Calu3 (cell line): ENCODE measurements at places on chromosomes 7 and 10. TPM values are rescaled to one million over a fixed set of nuclear protein-coding genes. Genes with fewer than 3 reads are reported as not detected.

DNA sequence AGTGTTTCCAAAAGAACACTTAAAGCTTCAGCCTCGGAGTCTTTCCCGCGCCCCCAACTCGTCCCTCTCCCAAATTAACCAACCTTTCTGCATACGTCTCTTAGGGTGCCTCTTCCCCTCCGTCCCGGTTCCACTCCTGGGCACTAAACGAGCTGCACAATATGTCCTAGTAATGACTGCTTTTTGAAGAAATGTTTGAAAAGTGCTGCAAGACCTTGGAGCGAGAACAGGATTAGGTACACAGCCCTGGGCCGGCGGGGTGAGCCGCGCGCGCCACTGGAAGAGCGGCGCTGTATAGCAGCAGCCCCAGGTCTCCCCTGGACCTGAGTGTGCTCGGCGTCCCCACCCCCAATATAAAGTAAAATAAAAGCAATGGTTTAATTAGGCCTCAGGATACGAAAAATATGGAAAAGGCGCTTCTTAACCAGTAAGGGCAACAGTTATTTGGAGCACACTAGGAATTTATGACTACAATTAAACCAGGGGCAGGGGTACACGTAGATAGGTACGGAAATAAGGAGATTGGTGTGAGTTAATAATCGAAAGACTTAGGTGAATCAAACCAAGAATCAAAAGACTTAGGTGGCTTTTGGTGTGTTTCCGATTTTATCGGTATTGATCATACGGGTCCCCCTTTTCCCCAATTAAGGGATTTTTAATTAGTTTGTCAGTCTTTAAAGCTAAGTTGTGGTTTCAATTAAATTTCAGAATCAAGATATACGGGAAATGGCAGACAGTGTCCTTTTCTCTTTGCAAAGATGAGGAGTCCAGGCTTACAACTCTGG is 1.9 kb downstream of the TET1 start:
- peaks cover 28% of the 10 kb centered on the region for H3K27me3 ChIP-seq
- H3K27ac ChIP-seq = no peak overlapping the region
- H3K4me1 ChIP-seq = peaks cover 7% of the 10 kb centered on the region
- H3K36me3 ChIP-seq = no peaks in the 10 kb centered on the region

- no peak for DNase-seq
- no peak overlapping the region for H3K27ac ChIP-seq
- no peak overlapping the region for H3K4me3 ChIP-seq
Measured at GRCh38 chr10:3213208-3213607, 40.6 kb upstream of the PITRM1 start.

Gene MNX1
- total RNA-seq = 28.4 and 30.3 TPM in 2 replicates

Gene AGR2
- 378 and 444 TPM in 2 replicates for total RNA-seq

DNA sequence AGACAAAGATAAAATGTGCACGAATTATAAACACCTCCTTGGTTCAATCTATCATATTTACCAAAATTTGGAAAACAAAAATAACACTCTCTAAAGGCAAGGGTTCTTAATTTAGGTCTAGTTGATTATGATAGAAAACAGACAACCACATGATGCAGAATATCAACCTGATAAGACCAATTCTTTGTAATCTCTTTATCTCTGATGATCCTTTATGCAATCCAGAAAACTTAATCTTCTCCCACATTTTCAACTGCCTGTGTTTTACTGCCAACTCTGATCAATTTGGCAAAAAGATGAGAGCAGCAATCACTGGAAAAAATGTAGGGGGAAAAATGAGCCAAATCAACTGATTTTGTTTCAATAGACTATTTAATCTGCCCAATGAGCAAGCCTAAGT is 148.5 kb downstream of the LRRN3 start:
- no peak for DNase-seq
- no peaks in the 10 kb centered on the region for H3K36me3 ChIP-seq
- peaks cover 16% of the 10 kb centered on the region for H3K4me1 ChIP-seq
- peak overlapping the region; percentile 20 for H3K4me3 ChIP-seq
- peak overlapping the region; percentile 35 for H3K27ac ChIP-seq

DNA sequence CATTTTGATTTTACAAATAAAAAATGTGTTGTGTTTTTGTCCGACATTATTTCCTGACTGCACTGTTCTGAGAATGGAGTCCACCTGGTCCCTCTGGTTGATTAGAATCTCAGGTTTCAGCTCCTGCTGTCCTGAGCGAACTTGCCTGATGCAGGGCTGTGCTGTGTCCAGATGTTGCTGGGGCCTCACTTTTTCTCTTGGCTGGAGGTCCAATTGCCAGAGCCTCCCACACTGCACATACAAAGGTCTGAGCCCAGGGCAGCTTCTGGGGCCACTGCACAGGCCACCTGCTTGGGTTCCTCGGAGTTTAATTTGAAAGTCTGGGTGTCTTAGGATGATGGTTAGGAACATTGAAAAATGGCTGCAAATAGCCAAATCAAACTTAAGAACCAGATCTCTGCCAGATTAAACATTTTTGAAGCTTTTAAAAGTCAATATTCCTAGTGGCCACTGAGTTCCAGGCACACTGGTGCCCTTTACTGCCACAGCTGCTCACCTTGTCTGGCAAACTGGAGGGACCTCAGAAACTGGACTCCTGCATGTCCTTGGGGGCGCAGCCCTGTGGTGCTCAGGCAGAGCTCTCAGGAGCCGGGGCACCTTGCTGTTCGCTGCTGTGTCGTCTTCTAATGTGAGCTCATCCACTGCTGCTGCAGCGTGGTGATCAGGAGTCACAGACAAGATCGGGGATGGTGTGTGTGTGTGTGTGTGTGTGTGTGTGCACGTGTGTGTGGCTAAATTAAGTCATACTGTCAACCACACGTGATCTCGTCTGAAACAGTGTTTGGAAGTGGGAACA is 75.0 kb downstream of the WDR37 start:
- DNase-seq = no peak
- no peak overlapping the region for H3K4me3 ChIP-seq
- H3K27me3 ChIP-seq = no peaks in the 10 kb centered on the region
- H3K36me3 ChIP-seq = peaks cover 17% of the 10 kb centered on the region
- no peak overlapping the region for H3K27ac ChIP-seq

DNA sequence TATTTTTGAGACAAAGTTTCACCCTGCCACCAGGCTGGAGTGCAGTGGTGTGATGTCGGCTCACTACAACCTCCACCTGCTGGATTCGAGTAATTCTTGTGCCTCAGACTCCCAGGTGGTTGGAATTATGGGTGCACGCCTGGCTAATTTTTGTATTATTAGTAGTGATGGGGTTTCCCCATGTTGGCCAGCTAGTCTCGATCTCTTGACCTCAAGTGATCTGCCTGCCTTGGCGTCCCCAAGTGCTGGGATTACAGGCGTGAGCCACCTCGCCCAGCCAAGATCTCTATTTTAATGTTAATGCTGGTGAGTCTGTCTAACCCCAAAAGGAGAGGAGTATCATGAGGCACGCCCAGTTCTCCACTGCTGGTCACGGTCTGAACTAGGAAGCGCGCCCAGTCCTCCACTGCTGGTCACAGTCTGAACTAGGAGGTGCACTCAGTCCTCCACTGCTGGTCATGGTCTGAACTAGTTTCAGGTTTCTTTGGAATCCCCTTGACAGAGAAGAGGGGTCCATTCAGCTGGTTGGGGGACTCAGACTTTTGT is 5.6 kb upstream of the LRRC27 start:
- no peak overlapping the region for H3K4me3 ChIP-seq
- peaks cover 55% of the 10 kb centered on the region for H3K4me1 ChIP-seq
- peak overlapping the region; percentile 3 for H3K27ac ChIP-seq
- H3K27me3 ChIP-seq = no peaks in the 10 kb centered on the region
- peaks cover 40% of the 10 kb centered on the region for H3K36me3 ChIP-seq

DNA sequence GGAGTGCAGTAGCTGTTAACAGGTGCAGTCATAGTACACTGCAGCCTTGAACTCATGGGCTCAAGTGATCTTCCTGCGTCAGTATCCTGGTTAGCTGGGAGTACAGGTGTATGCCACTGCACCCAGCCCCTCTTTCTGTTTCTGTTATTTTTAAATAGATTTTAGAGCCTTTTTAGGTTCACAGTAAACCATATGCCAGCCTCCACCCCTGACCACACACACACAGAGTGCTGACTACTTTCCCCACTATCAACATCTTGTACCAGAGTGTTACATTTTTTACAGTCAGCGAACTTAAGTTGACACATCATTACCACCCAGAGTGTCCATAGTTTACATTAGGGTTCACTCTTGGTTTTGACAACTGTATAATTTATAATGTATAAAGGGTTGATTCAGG is 32.1 kb downstream of the MARCHF5 start:
- H3K36me3 ChIP-seq = peaks cover 6% of the 10 kb centered on the region
- no peak overlapping the region for H3K27ac ChIP-seq

DNA sequence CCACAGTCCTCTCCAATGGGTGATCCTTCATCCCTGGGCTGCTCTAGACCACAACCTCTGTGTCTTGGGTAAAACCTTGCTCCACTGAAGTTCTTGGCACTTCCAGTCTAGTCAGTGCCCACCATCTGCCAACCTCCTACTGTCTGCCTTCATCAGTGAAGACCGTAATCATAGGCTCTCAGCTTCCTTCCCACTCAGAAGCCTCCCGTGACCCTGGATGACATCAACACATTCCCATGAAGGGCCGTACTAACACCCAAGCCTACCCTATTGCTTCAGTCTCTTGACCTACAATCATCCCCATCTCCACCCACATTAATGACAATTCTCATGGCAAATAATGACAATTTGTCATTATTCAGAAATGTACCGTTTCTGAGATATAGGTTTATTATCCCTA is 27.6 kb upstream of the GARS1 start:
- no peaks in the 10 kb centered on the region for H3K27me3 ChIP-seq
- H3K4me3 ChIP-seq = no peak overlapping the region
- H3K4me1 ChIP-seq = peaks cover 20% of the 10 kb centered on the region
- peaks cover 33% of the 10 kb centered on the region for H3K36me3 ChIP-seq
- H3K27ac ChIP-seq = no peak overlapping the region
- no peak for DNase-seq

Gene EPDR1
- 51.8 and 60.5 TPM in 2 replicates for total RNA-seq

Gene MYOF
- 468 and 474 TPM in 2 replicates for total RNA-seq

Gene OPN1SW
- not detected in 2 replicates for total RNA-seq

GRCh38 chr7:143243614-143244013 is 19.6 kb upstream of the GSTK1 start:
- no peak overlapping the region for H3K4me3 ChIP-seq
- H3K27ac ChIP-seq = no peak overlapping the region
- no peaks in the 10 kb centered on the region for H3K27me3 ChIP-seq
- peaks cover 50% of the 10 kb centered on the region for H3K4me1 ChIP-seq

Gene RARRES2
- 9.1 and 13.0 TPM in 2 replicates for total RNA-seq

DNA sequence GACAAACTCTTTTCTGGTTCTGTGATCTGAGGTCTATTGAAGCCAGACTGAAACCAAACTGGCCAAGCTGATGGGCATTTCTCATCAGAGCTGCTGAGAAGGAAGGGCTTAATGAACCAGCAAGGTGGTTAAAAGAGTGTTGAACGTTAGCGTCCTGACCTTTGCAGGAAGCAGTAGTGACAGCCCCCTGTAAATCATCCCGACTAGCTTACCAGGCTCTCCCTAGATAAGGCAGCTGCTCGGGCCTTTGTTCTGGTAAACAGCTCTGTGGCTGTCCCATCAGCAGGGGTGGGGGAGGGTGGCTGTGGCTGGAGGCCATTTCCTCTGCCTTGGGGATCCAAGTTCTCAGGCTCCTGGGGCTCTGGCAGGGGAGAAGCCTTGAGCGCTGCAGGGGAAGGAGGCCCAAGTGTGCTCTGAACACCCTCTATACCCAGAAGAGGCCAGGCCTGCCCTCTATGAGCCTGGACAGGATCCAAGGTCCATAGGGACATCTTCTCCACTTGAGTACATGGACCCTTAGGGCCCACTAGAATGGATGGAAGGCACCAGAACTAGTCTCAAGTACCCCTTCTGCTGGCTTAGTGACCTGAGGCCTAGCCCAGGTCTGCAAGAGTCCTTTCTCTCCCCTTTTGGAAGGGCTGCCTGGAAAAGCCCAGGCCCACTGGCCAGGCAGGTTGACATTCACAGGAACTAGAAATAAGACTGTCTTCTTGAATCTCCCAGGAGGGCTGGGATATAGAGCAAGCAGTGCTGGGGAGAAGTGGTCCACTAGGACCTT is 134.6 kb downstream of the ARHGAP22 start:
- peaks cover 33% of the 10 kb centered on the region for H3K27me3 ChIP-seq
- H3K4me1 ChIP-seq = no peaks in the 10 kb centered on the region
- H3K27ac ChIP-seq = no peak overlapping the region
- H3K4me3 ChIP-seq = no peak overlapping the region
- H3K36me3 ChIP-seq = no peaks in the 10 kb centered on the region

DNA sequence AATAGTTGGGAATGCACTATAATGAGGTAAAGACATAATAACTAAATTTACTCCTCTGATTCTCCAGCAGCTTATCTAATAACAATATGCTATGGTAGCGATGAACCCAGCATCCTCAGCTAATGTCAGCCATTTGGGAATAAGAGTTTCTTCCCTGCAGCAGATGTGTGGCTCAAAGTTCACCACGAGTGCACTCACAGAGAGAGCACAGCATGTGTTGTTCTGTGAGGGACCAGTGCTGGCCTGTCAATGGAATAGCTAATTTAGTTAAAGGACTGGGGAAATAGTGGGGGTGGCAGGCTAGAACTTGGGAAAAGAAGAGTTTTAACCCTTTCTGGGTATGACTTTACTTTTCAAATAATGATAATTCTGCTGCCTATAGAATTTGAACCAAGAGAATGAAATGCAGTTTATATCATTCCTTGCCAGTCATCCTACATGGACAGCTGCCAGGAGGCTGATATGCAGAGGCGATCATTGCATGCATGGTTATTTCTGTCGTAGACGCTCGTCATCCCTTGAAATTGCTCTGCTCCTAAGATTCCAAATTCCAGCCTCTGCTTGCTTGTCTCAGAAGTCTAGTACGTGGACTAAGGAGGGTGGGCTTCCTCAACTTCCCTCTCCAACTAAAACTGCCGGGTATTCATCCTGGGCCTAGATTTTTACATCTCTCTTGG is 355.6 kb downstream of the RNLS start:
- peaks cover 5% of the 10 kb centered on the region for H3K4me1 ChIP-seq
- DNase-seq = no peak
- H3K4me3 ChIP-seq = no peak overlapping the region
- no peaks in the 10 kb centered on the region for H3K36me3 ChIP-seq
- no peaks in the 10 kb centered on the region for H3K27me3 ChIP-seq

Gene RAB19
- 4.7 and 7.1 TPM in 2 replicates for total RNA-seq

GRCh38 chr10:112336556-112337201 is 37.2 kb upstream of the ACSL5 start:
- no peaks in the 10 kb centered on the region for H3K27me3 ChIP-seq
- H3K4me1 ChIP-seq = peaks cover 30% of the 10 kb centered on the region
